CD4-positive, alpha-beta T cell treated with Interleukin-1 beta for 1 hour (primary cell): ENCODE measurements at places on chromosomes 7 and 10.

- no peak for DNase-seq
These were observed 122.3 kb downstream of the SGMS1 start for GRCh38 chr10:50501478-50501877.

GRCh38 chr7:157805713-157806112 lies 468.9 kb downstream of the DNAJB6 start:
- no peak for DNase-seq

DNA sequence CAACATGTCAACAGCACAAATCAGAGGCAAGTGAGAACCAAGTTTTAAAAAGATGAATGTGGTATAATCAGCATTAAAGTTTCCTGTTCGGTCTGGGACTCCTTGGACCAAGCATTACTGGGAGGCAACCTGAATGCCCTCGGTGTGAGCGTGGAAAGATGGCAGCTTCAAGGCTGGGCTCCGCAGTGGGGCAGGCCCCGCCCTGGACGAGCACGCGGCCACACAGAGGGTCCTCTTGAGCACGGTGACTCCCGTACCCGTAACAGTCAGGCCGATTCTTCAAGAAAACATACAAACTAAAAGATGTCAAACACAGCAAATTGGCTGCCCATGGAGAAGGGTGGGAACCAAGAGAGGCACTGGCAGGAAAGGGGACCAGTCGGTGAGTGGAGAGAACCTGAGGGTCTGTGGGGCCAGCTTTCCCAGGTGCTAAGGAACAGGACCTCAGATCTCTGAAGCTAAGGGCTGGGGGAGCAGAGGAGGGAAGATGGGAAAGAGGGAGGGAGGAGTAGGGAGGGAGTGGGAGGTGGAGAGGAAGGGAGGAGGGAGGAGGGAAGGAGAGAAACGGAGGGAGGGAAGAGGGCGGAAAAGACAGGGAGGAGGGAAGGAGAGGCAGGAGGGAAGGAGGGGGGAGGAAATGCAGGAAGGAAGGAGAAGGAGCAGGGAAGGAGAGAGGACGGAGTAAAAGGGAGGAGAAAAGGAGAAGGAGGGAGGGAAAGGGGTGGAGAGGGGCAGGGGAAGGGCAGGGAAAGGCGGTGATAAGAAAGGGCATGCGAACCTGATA lies 71.2 kb upstream of the FAM20C start:
- no peak for DNase-seq

DNA sequence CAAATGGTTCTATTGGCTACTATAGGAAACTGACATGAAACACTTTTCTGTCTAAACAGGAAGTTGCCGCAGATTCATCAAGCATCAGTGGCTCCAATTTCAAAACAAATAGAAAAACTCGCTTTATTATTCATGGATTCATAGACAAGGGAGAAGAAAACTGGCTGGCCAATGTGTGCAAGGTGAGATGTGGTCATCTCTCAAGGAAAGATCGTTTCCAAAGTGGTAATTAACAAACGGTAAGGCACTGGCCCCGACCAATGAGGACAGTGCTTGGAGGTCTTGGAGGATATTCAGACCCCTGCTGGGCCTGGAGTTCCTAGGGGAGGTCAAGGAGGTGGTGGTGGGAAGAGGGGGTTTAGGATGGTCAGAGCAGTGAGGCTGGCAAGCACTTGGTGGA lies 2.6 kb downstream of the PNLIP start:
- no peak for DNase-seq

- no peak for DNase-seq
These were observed 734.9 kb downstream of the NRG3 start for GRCh38 chr10:82609845-82610244.

GRCh38 chr10:25573316-25573715 lies 360.7 kb upstream of the MYO3A start:
- DNase-seq, result no peak

GRCh38 chr7:44114586-44115310 lies 8.6 kb downstream of the POLD2 start:
- no peak for DNase-seq

DNA sequence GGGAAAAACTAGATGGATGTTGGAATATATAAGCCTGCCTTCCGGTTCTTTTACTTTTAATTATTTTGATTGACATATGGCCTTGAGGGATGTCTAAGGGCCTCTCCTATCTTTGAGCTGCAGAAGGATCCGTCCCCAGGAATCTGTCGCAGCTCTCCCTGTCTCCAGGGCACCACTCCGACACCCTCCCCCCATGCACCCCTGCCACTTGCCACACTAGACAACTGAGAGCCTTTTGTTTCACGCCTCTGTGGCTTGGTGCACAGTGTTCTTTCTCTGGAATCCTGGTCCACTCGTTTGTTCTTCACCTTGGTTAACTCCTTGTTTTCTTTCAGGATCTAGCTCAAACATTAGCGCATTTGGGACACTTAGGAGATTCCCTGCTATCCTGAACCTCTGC lies 124.1 kb upstream of the EFCAB10 start:
- no peak for DNase-seq

DNA sequence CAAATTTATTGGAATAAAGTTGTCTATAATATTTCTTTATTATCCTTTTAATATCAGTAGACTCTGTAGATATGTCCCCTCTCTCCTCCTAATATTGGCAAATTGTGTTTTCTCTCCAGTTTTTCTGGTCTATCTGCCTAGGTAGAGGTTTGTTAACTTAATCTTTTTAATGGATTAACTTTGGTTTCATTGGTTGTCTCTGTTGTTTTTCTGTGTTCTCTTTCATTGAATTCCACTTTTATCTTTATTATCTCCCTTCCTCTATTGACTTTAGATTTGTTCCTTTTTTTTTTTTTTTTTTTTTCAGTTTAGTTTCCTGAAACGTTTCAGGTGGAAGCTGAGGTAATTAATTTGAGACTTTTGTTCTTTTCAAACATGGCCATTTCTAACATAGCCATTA lies 10.6 kb downstream of the PLEKHS1 start:
- no peak for DNase-seq

DNA sequence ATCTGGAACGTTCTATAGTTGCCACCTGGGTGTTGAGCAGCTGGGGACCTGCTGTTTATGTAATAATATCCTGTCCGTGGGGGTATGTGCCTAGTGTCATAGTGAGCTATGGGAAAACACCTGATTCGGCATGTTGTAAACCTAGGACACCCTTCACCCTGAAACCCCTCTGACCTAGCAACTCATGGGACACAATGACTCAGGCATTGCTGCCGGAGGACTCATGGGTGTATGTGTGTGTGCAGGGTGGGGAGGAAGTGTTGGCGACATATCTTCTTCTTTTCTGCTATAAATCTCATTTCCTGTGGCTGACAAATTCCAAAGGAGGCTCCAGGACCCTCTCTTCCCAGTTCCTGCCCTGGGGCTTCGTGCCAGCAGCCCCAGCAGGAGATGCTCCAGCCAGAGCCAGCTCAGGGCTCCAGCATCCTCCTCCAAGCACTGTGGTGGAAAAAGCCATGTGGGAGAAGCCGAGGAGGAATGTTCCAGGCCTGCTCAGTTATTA lies 77.0 kb upstream of the PODXL start:
- DNase-seq, result no peak

GRCh38 chr10:33542752-33543505 lies 208.5 kb upstream of the NRP1 start:
- no peak for DNase-seq

DNA sequence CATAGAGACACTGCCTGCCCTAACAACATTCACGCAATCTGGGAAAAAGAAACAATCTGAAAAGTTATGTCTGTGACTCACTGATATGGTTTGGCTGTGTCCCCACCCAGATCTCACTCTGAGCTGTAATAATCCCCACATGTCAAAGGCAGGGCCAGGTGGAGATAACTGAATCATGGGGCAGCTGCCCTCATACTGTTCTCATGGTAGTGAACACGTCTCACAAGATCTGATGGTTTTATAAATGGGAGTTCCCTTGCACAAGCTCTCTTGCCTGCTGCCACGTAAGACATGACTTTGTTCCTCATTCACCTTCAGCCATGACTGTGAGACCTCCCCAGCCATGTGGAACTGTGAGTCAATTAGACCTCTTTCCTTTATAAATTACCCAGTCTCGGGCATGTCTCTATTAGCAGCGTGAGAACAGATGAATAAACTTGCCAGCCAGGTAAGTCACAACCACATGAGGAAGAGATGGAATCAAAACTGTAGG lies 341.5 kb upstream of the AOAH start:
- DNase-seq, result no peak

DNA sequence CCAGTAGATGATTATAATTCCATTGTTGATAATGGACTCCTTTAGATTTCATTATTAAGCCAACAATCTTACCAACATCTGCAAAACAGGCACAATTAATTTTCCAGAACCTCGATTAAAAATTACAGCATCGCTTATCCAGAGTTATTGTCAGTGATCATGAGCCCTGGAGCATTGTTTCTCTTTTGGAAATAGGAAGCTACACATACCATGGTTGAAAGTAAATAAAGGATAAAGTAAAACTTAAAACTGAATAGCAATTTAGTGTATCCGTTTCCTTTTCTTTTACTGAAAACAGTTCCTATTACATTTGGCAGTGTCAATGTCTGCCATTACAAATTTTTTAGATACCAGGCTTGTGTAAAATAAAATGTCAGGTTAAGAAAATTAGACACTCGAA lies 9.9 kb upstream of the HOXA2 start:
- DNase-seq, result no peak

DNA sequence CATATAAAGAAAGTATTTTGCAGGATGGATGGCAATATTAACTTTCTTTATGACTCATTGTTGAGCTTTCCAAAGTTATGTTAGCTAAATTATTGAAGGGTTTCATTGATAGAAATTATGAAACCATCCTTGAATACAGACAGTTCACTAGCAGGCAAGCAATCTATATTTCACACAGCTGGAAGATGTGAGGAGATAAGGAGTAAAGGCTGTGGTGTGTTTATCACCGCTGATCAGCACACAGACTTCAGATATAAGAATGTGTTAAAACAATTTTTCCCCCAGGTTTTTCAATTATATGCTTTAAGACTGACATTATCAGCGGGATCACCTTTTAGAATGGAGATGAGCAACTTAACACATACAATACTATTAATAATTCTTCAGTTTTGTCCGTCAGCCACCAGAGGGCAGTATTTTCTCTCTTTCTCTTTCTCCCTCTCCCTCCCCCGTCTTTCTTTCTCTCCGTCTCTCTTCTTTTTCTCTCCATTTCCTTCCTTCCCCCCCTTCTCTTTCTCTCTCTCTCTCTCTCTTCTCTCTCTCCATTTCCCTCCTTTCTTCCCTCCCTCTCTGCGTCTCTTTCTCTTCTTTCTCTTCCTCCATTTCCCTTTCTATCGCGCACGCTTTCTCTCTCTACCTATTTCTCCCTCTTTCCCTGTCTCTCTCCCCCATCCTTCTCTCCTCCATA lies 62.9 kb upstream of the FAM171A1 start:
- peak; percentile 46 for DNase-seq

DNA sequence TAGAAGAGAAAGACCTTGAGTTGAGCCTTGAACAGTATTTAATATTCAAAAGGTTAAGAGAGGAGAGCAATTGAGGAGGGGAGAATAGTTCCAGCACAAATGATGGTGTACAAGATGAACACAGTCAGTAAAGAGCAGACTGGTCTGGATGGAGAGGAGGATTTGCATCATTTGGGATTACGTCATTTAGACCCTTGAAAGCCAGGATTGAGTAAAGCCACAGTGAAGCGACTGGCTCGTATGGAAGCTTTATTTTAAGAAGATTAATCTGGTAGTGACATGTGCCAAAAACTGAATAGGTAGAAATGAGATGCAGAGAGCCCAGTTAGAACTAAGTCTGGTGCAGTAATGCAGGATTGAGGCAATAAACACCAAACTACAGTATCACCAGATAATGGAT lies 52.6 kb downstream of the TRUB1 start:
- DNase-seq, result no peak

GRCh38 chr7:131570401-131570800 lies 14.0 kb upstream of the PODXL start:
- no peak for DNase-seq

DNA sequence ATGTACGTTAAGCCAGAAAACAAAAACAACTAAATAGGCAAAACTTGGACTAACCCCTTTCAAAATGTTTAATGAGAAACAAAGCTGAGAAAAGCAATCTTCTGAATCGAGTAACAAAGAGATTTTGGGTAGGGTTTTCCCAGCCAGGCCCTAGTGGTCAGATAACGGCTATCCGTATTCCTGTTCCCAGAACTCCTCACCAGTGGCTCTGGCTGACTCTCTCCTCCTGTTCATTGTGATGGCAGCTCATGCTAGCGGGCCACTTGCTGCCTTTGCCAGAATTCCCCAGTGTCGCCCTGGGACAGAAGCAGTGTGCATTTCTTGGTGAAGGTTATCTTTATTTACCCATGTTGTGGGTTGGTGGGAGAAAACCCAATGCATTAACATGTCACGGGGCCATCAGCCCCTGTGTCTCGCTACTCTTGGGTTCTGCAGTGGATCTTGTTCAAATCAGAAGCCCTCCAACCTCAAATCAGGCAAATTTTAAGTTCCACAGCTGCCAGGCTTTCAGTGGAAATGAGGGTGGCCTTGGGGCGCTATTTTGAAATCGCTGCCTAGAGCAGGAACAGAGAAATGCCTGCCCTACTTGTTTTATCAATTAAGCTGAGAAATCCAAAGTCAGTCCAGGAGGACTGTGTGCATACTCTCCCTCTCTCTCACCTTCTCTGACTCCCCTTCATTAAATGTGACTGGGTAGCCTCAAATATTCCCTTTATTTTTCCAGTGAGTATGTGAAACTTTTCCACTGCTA lies 164.5 kb upstream of the NPVF start:
- no peak for DNase-seq

DNA sequence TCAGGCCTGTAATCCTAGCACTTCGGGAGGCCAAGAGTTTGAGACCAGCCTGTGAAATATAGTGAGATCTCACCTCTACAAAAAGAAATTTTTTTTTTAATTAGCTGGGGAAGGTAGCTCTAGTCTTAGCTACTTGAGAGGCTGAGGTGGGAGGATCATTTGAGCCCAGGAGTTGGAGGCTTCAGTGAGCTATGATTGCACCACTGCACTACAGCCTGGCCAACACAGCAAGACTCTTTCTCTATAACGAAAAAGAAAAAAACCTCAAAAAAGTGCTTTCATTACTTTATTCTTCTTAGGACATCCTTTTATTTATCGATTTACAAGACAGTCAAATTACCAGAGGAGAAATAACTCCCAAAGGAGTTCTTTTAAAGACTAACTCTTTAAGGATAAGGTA lies 49.4 kb upstream of the EXOC4 start:
- DNase-seq, result no peak

DNA sequence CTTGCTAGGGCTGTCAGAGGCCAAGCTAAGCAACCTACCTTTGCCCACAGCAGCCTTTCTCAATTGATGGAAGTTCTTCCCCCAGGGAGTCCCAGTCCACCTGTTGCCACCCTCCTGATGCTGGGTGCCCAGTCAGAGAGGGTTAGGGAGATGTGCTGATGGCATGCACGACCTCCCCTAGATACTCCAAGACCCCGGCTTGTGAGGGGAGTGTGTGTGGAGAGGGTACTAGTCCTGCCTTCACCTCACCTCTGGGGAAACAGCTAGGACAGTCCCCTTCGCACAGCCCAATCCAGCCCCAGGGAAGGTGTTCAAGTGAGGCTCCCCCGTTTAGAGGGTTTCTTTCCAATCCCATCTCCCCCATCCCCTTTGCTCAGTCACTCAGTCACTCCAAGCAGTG lies 1.3 kb upstream of the UNC5B start:
- no peak for DNase-seq
